AG04450 (cell line): ENCODE measurements at places on chromosomes 5 and 9.

DNA sequence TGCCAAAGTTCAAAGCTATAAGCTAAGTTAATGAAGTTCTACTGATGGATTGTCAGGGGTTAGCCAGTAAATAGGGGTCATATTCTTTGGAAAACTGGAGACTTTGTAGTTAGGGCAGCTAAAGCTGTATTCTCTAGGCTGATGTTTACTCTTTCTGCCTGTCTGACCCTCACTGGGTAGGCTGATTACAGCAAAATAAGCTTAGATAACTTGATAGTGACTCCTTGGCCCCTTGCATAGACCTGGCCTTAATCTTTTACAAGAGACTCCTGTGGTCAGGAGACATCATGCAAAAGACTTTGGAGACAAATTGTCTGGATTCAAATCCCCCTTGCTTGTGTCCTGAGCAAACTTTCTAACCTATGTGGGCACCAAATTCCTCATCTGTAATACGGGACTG lies 314.4 kb upstream of the MSX2 start:
- no peak for DNase-seq

DNA sequence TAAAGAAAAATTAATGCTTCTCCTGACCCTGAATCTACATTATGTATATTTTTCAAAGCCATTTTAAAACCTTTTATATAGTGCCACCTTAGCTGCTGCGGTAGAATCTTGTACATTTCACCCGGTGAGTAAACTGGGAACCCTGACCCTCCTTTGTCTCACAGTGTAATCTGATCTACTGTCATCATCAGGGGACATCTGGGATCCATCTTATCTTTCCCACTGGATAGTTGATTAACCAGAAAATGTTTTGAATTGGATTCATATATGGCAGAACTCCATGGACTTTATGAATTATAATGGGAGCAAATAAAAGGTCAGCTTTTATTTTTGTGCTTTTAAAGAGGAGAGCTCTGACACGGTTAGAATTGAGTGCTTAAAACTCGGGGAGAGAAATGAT lies 95.0 kb downstream of the ADAMTSL1 start:
- no peak for DNase-seq

DNA sequence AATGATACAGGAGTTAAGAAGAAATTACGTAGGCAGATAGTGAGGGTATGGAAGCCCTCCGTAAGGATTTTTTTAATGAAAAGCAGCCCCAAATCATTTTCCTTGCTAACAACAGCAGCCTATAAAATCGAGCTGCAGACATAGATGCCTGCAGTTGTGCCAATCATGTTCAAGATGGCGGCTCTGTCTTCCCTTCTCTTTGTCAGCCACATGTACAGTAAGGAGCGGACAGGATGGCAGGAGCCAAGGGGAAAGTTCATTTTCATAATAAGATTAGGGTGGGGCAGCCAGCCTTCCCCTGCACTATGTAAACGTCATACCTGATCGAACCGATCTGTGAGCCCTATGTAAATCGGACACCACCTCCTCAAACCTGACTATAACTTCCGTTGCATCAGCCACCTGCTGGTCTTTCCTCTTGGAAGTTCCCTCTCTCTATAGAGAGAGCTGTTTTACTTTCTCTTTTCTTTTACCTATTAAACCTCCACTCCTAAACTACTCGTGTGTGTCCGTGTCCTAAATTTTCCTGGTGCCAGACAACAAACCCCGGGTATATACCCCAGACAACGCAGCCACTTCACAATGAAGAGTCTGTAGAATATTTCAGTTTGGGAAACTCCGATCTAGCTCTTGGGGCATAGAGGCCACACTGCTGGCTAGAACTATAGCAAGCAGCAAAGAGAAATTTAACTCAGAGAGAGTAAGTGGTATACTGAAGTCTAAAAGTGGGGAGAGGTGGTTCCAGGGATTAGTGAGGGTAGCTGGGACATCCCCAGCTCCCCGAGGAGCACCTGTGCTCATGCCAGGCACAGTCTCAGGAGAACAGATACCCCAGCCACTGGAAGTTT lies 20.8 kb upstream of the SLC24A2 start:
- no peak for DNase-seq

DNA sequence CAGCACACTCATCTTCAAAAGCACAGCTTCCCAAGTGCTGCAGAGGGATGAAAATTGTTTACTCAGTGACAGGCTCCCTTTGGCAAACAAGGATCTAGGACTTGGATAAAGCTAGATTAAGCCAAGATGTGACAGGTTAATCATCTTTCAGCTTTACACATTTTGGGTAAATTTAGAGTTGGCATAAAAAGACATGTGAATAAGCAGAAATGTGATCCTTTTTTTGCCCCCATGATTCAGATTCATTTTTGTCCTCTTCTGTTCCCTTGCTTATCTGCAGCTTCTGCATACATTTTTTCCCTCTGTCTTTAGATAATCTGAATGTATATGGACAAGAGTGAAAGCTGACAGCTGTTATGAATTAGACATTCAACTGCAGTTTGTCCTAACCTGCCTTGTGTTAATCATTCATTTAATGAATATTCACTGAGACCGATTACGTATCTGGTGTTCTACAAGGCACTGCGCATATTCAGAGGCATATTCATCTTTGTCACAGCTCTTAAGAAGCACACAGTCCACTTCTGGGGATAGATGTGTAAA lies 19.6 kb downstream of the ADAMTSL1 start:
- no peak for DNase-seq

- no peak for DNase-seq
These were observed 41.3 kb upstream of the HAND1 start for GRCh38 chr5:154519359-154519758.

- DNase-seq: no peak
These were observed 453.4 kb upstream of the GRAMD2B start for GRCh38 chr5:125969814-125970171.

GRCh38 chr9:75147638-75148037 lies 59.3 kb downstream of the OSTF1 start:
- DNase-seq: no peak

GRCh38 chr5:106113922-106114321 lies 1556.8 kb downstream of the EFNA5 start:
- no peak for DNase-seq

DNA sequence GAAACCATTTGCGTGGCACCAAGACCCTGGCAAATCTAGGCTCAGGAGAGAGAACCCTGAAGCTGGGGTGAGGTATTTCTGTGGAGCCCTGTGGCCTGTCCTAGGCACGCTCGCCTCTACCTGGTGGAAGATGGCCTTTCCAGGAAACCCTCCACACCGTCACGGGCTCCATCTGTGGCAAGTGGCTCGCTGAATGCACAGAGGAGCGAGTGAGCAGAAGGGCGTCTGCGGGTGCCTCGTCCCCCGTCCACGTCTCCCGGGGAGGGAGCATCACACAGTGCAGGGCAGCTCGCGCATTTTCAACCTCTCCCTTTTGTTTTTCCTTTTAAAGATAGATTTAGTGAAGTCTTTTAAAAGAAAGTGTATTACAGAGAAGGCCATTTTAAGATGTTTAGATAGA lies 25.3 kb upstream of the RASGEF1C start:
- DNase-seq: no peak

DNA sequence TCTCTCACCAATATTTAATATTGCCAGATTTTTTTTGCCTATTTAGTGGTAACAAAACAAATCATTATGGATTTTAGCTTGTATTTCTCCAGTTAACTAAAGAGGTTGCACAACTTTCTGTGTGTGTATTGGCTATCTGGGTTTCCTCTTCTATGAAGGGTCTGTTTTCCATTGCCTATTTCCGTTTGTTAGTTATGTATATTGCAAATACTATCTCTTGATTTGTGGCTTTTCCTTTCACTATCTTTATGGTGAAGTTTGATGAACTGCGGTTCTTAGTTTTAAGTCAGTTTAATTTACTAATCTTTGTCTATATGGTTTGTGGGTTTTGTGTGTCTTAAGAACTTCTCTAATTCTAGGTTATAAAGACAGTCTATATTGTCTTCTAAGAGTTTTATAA lies 136.3 kb downstream of the CEP120 start:
- no peak for DNase-seq

- DNase-seq: no peak
These were observed 221.6 kb downstream of the CACNA1B start for GRCh38 chr9:138098908-138099791.

GRCh38 chr5:101966476-101966875 lies 329.6 kb downstream of the SLCO4C1 start:
- DNase-seq: no peak

- no peak for DNase-seq
These were observed 15.0 kb downstream of the NINJ1 start for GRCh38 chr9:93118863-93119702.

DNA sequence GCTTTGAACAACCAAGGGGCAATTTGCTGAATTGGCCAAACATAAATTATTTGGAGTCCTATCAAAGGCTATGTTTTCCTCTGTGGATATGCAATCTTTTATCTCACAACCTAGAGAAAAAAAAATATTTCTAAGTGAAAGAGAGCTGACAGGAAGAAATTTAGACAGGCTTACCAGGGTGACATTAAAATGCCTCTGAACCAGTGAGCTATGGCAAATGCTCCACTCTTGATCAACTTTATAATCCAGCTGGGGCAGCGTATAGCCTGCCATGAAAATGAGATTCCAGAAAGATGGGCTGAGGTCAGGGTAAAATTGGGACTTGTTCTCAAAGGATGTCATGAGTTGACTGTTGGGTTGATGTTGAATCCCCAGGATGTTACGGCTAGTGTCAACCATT lies 399.3 kb upstream of the TRPC7 start:
- no peak for DNase-seq

DNA sequence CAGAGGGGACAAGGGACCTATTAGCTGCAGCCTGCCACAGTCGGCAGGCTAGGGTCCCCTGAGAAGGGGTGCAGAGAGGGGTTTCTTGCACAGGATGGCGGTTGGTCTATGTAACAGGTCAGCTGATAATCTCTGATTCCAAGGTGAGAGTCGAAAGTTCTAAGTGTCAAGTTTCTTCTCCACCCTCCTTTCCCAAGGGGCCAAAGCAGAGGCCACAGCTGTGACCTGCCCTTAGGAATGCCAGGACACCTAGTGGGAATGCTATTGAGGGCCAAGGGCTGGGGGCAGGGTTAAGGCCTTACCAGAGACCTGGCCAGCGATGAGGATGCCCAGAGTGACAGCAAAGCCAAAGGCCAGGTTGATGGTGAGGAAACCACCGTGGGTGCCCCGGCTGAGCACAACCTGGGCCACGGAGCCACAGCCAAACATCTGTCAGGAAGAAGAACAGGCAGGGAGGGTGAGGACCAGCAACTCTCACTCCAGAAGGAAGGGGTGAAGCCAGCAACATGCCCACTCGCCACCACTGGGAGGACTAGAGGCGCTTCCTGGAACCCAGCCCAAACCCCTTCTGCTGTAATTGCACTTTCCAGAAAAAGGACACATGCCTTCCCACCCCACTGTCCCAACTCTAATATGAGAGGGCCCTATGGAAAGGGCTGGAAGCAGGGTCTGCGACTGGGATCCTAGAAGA lies 3.8 kb downstream of the AQP3 start:
- no peak for DNase-seq

DNA sequence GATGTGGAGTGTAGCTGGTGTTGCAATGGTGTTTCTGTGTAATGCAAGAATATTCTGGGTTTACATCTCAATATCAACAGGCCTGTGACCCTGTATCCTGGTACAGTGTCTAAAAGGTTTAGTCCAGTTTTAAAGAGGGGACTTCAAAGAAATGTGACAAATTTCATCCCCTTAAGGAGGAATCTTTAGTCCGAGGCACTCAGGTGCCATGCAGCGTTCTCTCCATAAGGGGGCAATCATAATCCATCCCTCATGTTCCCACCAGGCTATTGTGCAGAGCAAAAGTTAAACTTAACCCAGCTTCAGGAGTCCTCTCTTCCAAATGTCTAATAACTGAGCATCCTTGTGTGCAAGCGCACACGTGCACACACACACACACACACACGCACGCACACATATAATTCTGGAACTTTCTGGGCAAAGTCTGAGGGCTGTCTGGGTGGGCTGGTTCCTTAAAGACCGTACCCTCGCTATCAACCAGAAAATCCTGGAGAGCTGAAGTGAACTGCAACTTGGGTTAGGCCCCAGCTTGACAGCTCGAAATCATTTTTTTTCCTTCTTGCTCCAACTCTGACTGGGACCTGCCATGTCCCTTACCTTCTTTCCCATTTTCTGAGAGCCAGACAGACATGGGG lies 46.0 kb downstream of the CRB2 start:
- peak; percentile 27 for DNase-seq

GRCh38 chr9:89810431-89810830 lies 205.6 kb downstream of the GADD45G start:
- no peak for DNase-seq

DNA sequence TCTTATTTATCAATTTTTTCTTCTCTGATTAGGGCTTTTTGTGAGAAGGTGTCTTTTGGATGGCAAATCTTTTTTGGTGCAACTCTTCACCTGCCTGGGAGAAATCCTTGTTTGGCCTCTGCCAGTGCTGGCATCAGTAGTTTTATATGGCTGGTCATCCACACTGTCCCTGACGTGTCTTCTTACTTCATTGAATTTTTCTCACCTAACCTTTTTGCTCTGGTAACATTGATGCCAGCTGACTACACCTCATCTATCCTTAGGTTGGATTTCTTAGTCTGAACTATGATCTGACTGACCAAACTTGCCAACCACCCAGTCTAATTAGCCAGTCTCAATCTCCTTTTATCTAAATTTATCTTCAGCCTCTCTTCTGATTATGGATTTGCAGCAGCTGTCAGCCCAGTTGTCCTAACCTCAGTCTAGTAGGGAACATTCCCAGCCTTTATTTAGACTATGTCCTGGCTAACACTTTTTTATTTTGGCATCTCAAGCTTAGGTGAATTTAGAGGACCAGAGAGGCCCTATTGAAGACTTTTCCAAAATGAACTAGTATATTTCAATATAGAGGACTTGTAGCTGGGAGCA lies 10.6 kb upstream of the TMEM38B start:
- DNase-seq: no peak

DNA sequence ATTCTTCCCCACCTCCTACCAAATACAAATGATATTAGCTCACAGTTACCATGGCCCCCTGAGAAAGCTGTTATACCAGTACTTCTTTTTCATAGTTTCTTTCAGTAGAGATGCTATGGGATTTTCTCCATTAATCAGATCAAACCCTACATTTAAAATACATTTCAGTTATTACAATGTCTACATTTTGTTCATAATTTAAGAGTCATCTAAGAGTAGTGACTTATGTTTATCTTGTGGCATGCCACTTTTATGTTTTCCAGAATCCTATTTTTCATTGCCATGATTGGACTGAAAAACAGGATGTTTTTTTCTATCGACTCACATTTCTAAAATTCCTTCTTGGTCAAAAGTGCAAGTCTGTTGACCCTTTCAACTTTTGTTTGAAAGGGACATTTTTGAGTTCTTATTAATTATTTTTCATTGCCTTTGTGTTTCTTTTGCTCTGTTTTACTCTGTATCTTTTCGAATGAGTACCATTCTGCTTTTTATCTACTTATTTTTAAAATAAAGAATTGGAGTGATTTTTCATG lies 77.4 kb upstream of the ANXA1 start:
- DNase-seq: no peak

GRCh38 chr9:126861707-126862103 lies 1.3 kb downstream of the ZBTB34 start:
- DNase-seq: no peak
